ENCODE measurements at places on chromosomes 12 and 14.

DNA sequence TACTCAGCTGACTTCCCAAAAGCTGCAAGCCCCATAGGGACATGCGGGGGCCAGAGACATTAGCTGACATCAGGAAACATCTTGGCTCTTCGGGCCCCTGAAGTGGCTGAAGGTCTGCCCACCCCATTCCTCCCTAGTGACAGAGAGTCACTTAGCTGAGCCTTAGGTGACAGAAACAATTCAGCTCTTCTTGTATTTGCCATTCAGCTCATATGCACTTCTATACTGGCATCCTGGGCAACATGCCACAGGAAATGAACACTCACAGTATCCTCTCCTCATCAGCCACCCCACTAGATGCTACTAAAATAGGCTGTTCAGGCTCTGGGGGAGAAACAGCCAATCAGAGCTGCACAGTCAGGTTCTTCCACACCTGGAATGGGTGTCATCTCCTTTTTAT is 3.4 kb downstream of the DCTN2 start:
- DNase-seq = no peak

DNA sequence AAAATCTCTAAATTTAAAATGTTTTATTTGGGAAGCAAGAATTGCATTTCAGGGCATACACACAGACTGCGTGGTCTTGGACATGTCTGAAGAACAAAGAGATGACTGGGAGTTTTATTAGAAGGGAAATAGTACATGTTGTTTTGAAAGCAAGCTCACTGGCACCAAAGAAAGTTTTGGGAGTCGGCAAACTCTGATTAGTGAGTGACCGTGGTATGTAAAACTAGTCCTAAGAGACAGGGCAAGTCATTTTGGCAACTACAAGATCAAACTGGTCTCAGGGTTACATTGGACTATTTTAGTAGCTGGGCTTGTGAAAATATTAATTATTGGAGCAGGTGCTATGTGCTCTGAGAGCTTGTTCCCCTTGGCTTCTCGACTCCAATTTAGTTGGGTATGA is 14.9 kb downstream of the TMEM116 start:
- no peak for DNase-seq

- DNase-seq = no peak
These were observed 16.8 kb downstream of the ISCA2 start for GRCh38 chr14:74510223-74510931.

GRCh38 chr12:26719852-26720251 is 113.1 kb downstream of the ITPR2 start:
- no peak for DNase-seq

DNA sequence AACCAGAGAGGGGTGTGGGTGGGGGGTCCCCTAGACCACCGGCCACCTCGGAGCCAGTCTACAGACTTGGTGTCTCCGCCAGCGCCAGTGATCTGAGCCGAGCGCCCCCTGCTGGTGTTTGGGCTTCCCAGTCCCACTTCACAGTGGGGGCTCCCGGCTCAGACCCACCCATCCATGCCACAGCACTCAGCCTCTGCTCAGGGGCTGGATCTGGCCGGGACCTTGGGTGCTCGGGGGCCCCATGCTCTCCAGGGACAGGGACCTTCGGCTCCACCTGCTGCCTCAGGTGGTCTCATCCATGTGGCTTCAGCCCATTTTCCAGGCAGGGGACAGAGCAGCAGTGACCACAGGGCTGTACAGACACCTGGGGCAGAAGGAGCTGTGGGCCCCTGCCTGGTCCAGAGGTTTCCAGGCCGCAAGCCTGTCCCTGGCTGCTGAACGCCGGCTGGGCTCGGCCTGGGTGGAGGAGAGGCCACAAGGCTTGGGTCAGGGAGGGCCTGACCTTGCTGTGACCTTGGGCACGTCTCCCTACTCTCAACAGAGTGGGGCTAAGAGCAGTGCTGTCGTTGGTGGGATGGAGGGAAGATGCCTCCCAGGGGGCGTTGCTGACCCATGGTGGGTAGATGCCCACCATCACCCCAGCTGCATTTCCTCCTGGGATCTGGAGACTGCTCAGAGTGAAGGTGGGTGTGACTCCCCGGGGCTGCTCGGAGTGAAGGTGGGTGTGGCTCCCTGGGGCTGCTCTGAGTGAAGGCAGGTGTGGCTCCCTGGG is 86.3 kb downstream of the KIF26A start:
- DNase-seq = no peak

GRCh38 chr12:120470150-120470784 is 719 bp upstream of the SRSF9 start:
- DNase-seq = no peak

DNA sequence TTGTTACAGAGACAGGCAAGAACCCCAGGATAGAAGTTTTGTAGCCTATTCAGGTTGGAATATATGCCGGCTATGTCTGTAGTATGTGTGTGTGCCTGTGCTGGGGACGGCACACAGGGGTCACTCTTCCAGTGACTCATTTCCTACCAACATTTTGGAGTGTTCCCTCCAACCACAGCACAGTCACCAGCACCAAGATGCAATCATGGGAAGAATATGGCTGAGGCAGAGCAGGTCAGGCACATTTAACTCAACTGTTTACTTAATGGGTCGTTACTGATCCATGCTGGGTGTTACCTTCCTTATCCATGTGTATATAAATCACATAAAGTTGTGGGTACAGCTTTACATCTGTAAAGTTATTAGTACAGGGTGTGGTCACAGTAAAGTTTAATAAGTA is 178.3 kb downstream of the PRKD1 start:
- no peak for DNase-seq

DNA sequence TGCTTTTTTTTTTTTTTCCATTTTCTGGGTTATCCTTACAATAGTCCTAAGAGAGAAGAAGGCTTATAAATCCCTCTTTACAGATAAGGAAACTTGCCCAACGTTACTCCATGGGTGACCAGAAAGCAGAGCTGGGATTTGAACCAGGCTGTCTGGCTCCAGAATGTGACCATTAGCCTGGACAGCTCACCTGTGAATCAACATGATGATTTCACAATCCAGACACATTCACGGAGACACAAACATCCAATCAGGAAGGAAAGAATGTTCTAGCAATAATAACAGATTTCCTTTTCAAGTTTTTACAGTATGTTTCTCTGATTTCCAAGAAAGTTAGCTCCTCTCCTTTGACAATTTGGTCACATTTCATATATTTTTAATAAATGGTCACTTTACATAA is 118.3 kb downstream of the GALC start:
- no peak for DNase-seq

DNA sequence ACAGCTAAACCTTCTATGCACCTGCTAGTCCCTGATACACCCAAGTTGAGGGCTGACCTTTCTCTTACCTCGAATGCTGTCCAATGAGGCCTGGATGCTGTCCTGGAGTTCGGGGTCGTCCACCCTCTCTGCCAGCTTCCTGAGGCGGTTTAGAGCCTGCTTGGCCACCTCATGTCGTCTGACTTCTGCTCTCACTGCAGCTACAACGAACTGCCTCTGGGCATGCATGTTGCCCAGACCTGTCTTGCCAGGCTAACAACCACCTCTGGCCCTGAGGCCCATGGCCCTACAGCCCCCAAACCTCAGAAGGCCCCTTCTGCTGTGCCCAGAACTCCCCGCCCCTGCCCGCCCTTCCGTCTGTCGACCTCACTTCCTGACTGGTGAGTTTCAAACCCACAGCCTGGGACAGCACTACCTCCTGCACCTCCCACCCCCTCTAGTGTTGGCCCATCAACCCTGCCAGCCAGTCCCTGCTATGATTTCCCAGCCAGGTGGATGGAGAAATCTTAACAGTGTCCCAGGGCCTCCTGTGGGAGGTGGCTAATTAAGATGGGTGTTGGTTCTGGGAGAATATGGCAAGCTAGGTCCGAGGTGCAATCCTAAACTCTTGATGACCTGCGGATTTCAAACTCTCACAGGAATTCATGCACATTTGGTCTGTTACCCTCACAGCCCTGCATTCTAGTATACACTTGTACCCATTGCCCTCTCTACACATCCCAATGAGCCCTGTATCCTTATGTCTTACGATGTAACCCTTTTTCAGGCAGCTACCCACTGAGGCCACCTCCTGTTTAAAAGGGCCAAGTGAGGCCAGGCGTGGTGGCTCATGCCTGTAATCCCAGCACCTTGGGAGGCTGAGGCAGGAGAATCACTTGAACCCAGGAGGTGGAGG is 2.7 kb upstream of the TSPAN31 start:
- no peak for DNase-seq

DNA sequence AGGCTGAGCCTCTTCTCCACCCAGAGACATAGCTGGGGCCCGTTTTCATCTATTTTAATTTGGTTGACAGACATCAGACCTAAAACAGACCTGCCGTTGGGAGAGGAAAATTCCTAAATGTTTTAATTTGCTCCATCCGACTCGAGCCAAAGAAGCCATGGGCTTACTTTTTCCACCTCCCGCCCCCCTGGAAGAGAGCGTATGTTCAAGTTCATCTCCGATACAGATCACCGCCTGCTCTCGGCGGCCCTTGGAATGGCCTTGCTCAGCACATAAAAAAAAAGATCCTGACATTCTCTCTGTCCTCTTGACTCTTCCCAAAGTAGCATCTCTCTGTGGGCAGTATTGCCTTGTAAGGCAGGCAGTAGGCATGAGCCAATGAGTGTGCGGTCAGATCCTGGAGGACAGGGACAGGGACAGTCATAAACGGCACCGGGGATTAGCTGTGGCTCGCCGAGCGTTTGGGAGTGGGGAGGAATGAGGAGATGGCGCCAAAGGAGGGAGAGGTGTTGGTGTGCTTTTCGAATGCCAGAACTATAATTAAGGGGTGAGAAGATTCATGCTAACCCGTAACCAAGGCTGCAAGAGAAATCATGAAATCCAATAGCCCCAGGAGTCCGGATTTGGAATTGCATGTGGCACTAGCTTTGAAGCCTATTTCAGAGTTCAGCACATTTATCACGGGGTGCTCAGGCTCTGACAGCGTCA is 47.9 kb upstream of the MEG3 start:
- no peak for DNase-seq

- DNase-seq = no peak
These were observed 46.7 kb downstream of the SLC4A8 start for GRCh38 chr12:51471111-51471864.

DNA sequence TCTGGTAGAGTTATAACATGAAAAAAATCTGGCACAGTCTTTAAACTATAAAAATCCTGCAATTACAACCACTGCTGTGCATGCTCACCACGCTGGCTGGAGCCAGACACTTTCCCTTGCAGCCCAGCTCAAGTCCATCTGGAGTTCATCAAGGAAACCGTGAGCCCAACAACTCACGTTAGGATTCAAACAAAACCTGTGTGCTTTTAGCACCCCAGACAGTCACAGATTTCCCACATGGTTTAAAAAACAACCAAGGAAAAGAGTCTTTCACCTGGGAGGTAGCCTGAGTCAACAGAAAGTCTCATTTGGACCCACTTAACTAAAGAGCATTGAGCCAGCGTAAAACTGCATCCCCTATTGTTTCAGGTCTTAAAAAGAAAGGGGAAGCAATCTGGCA is 4.7 kb downstream of the LRIG3 start:
- DNase-seq = no peak

DNA sequence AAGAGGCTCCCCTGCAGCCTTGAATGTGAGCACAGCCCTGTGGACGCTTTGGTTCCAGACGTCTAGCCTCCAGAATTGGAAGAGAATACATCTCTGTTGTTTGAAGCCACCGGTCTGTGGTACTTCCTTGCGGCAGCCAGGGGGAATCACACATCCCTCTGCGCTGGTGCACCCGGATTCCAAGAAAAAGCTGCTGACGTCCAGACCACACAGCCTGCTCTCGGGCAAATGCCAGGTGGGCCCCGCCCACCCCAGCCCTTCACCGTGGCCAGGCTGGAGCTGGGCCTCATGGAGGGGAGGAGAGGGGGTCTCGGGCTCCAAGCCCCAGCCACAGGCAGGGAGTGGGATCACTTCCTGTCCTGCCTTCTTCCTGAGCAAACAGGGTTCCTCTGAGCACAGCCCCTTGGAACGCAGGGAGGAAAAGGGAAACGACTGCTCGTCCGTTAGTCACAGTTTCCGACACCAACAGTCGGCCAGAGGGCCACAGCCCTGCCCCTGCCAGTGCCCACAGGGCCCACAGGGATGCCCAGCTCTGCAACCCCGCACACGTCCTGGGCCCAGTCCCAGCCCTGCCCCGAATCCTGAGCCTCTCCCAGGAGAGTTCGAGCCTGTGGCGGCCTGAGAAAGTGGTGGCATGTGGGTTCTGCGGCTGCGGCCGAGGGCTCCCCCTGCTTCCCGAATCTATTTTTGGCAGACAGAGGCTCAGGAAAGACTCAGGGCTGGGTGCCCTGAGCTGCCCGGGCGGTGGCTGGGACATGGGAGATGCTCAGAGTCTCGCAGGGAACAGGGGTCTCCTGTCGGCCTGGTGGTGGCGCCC is 85.3 kb downstream of the RFLNA start:
- no peak for DNase-seq

All from GM12878 (cell line).